ENCODE measurements at places on chromosomes 4 and X.

DNA sequence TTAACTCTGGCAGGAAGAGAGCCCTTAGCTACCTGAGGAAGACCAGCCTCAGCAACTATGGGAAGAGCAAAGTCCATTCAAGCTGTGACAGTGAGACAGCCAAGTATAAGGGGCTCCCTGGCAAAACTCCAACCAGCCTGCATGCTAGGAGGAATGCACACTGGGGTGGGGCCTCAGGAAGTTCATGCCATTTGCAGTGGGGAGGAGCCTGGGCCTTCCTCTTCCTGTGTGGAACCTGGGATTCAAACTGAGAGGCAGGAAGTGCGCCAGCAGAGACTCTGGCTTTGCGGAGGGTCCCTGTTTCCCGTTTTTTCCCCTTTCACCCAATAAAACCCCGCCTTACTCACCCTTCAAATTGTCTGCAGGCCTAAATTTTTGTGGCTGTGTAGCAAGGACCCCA is 33.0 kb downstream of the TFDP3 start:
- no peak for DNase-seq

DNA sequence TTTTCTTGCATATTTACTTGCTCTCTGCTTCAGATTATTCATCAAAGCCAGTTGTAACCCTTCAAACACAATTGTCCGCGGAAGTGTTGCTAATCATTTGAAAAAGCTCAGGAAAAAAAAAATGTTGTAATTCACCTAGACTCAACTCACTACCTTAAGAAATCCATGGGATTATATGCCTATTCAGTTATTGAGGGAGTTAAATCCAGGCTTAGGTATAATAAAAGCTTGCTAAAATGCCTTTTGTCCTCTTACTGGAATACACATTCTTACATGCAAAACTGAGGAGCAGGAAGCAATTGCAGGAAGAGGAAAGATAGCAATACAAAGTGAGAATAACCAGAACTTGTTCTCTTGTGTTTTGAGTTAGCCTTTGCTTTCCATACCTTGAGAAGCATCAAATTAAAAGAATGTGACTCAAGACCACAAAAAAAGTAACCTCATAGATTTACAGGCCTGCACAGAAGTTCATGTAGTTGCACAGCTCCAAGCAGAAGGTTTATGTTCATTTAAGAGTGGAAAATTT is 91.4 kb upstream of the FAM241A start:
- DNase-seq: no peak

DNA sequence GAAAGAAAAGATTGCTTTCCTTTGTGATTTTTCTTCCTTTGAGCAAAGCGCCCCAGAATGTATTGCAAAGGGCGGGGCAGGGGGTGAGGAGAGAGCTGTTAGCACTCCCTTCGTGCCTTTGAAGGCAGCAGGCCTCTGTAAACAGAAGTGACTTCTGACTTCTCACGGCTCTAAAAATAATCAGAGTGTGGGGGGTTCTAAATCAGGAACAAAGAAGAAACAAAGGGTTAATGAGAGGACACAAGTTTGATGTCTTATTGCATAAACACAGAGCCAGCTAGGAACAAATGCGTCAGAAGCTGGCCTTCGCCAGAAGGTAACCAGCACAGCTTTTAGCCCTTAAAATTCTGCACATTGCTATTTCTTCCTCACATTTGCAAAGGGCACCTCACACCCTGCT is 626.2 kb downstream of the MID1IP1 start:
- DNase-seq: no peak

DNA sequence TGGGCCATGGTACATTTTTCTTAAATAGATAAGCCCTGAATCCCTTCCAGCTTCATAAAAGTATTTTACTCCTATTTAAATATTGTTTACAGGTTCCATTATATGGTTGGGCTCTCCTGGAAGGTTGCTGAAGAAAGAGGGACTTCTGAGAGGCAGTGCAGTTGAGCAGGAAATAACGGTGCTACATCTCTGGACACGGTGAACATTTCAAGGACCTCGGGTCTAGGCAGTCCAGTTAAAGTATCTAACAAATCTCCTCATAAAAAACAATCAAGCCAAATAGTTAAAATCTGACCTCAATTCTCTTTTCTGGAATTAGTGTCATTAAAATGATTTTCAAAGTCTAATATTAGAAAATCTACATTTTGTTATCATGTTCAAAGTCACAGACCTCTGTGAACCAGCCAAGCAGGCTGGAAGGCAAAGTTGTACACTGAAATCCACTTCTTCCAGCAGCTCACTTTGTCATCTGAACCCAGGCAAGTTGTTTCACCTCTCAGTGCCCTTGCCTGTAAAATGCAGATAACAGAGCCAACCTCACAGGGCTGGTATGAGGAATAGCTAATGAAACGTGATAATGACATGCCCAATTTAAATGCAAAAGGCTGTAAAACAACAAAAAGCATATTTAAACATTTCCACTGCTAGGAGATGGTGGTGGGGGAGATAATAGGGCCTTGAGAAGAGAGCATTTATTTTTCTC is 267.0 kb upstream of the KLF3 start:
- DNase-seq: no peak

DNA sequence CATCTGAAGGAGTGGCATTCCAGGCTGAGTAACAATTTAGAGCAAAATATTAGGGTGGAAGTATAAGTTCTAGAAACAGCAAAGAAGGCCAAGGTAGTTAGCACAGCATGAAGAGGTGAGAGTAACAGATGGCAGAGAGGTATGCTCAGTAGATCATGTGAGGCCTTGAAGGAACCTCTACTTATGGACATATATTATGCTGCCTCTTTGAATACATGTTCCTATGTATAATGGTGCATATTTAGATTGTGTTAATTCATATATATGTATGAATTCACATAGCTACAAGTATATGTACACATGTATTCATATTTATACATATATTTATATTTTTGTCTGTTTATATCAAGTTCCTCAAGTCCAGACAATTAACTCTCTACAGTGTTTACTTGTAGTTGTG is 355.2 kb downstream of the KCTD8 start:
- no peak for DNase-seq

- DNase-seq: no peak
Measured at GRCh38 chr4:135032670-135033069, 831.1 kb upstream of the PABPC4L start.

GRCh38 chrX:67652543-67652942 is 108.7 kb downstream of the AR start:
- DNase-seq: no peak

- DNase-seq: no peak
Measured at GRCh38 chr4:44916411-44916810, 190.1 kb upstream of the GNPDA2 start.

DNA sequence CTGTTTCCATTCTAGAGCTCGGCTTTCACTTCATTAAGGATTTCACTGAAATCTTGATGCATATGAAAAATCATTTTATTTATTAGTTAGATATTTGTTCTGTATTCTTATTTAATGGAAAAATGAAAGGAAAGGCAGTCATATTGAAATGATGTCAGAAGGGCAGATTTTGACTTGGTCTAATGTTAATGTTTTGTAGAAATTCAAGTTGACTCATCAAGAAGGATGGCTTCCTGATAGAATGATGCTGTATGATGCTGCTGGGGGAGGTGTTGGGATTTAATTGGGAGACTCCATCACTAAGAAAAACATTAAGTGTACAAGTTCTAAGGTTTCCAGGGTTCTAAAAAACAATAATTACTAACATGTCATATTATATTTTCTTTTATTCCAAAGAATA is 204.8 kb downstream of the PDGFC start:
- DNase-seq: no peak

- DNase-seq: no peak
Measured at GRCh38 chr4:137370206-137370633, 162.1 kb downstream of the PCDH18 start.

DNA sequence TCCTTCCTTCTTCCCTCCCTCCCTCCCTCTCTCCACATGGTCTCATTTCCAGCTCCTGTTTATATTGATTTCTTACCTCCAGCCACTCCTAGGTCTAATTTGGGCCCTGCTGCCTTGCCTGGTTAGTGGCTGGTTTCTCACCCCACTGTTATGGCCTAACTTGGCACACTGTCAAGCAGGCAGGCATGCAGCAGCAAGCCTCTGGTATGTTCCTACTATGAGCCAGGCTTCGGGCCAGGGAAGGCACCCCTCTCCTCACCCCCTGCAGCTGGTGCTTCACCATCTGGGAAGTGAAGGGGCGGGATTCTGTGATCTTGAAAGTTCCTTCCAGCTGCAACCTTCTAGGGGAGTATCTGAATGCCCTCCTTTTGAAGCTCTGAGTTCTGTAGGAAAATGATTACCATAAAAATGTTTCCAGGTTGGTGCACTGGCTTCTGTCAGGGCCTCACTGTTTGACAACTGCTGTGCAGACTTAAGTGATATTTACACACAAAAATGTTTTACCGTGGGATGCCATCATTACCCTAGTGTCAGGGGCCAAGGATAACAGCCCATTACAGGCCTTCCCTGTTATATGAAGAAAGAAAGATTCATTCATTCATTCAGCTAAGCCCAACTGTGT is 10.1 kb upstream of the VMA21 start:
- no peak for DNase-seq

- no peak for DNase-seq
Measured at GRCh38 chr4:180197471-180197870, 2045.7 kb upstream of the TENM3 start.

DNA sequence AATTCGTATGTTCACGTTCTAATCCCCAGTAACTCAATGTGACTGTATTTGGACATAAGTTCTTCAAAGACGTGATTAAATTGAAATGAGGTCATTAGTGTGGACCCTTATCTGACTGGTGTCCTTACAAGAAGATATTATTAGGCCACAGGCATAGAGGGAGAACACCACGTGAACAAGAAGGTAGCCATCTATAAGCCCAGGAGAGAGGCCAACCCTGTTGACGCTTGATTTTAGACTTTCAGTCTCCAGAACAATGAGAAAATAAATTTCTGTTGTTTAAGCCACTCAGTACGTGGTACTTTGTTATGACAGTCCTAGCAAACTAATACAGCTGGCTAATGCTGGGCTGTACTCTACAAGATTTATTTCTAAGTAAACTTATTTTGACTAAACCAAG is 1.5 kb upstream of the EIF1AX start:
- no peak for DNase-seq

DNA sequence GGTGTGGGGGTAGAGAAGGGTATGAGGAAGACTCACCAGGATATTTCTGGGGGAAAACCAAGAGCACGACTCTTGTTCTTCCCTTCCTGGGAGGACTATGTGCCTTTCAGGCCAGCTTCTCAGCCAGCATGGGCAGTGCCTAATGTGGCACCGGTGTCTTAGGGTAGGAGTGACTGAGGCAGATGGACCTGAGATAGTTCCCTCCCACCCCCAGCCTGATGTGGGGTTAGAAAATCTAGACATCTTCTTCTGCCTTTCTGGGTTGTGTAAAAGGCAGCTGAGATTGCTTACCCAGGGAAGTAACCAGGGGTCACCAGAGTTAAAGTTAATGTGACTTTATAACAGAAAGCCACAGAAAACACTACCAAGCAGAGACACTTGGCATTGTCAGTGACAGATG is 127.3 kb downstream of the TMA16 start:
- no peak for DNase-seq

GRCh38 chr4:140038031-140038533 is 115.9 kb downstream of the MAML3 start:
- peak; percentile 47 for DNase-seq

DNA sequence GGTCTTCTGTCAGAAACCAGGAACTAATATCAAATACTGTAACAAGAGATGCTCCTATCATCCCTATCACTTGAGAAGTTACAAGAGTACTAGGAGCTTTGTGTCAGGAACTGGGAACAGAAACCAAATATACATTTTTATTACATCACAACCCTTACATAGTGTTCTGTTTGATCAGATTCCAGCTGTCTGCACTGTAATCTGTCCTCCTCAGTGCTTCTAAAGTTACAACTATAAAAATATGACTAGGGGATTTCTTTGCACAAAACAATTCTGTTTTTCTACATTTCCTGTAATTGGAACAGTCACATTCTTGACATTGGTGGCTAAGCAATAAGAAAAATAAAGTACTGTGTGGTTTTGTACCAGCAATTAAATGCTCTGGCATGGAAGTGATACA is 686.0 kb downstream of the PDHA2 start:
- DNase-seq: no peak

- DNase-seq: no peak
Measured at GRCh38 chr4:189912170-189912569, 28.5 kb upstream of the FRG1 start.

DNA sequence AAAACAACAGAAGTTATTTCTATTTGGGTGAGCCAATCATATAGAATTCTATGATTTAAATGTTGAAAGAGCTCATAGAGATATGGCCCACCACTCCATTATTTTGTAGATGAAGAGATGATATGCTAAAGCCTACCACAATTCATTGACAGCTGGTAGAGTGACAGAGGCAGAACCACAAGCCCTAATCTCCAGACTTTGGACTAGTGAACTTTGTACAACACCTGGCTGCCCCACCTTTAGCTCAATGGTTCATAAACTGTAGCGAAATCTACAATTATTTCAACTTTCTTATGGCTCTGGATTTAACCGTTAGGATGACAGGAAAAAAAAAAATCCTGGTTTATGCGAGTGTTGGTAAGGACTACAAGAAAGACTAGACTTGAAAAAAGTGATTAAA is 50.9 kb downstream of the PRKG2 start:
- DNase-seq: no peak

GRCh38 chr4:27844376-27844775 is 983.7 kb downstream of the STIM2 start:
- DNase-seq: no peak

- no peak for DNase-seq
Measured at GRCh38 chr4:153440475-153440874, 25.7 kb upstream of the TMEM131L start.

DNA sequence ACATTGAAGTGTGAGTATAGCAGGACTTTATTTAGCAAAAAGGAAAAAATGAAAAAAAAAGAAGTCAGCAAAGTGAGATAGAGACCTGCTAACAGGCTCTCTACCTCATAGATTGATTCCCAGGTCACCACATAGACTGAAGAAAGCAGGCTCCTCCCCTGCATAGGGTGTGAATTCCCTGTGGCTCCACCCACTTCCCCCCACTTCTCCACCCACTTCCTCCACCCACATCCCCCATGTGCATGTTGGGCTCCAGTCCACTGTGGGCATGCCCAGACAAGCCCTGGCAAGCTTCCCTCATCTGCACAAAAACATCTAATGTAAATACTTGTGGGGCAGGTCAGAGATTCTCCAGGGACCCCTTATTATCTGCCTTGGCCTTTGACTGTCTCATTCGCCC is 97.8 kb downstream of the TMEM47 start:
- peak; percentile 6 for DNase-seq

- DNase-seq: no peak
Measured at GRCh38 chr4:145280541-145280940, 100.2 kb upstream of the OTUD4 start.

DNA sequence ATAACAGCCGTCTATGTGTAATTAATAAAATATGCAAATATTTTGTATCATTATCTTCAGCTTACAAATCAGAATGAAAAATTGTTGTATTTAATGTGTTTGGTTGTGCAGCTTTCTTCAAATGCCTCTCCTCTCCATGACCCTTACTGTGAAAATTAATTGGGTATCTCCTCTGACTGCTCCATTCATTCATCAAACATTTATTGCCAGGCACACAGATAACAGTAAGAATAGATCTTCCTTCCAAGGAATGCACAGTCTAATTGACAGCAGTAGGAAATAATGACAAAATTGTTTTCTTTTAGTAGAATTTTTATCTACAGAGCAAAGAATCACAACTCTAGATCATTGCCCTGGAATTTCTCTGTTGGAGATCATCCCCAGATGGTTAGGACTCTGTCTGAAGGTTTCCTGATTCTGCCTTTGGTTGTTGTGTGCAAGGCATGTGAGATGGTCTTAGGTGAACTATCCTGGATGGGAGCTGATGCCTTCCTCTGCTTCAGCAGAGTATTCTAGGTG is 395.0 kb upstream of the FAT1 start:
- no peak for DNase-seq
